ENCODE measurements at places on chromosomes 11 and 22. TPM values are rescaled to one million over a fixed set of nuclear protein-coding genes. Genes with fewer than 3 reads are reported as not detected.
A peak's percentile ranks its signal among the peaks of the same experiment; 100 is the strongest.

SCN4B gene
- total RNA-seq: 0.36 TPM

DRICH1 gene
- 0.43 TPM for total RNA-seq

CRYBB1 gene
- 4.6 TPM for total RNA-seq

GAB4 gene
- not detected for total RNA-seq

RASSF10 gene
- 8.6 TPM for total RNA-seq

TMEM191C gene
- total RNA-seq: 6.8 TPM

FOLR2 gene
- not detected for total RNA-seq

CBLIF gene
- total RNA-seq: 11.2 TPM

ADM2 gene
- total RNA-seq: 10.2 TPM

GRCh38 chr11:72254299-72254993 is 10.5 kb upstream of the PHOX2A start:
- DNase-seq: no peak

GRCh38 chr22:46113110-46113909 is 37.0 kb upstream of the PPARA start:
- DNase-seq: no peak

GRCh38 chr11:38425578-38425977 is 1827.5 kb upstream of the RAG2 start:
- no peak for DNase-seq

GRCh38 chr11:116065191-116065895 is 561.1 kb upstream of the CADM1 start:
- no peak for DNase-seq

GRCh38 chr11:97685695-97686094 is 1295.9 kb downstream of the JRKL start:
- DNase-seq: no peak

DNA sequence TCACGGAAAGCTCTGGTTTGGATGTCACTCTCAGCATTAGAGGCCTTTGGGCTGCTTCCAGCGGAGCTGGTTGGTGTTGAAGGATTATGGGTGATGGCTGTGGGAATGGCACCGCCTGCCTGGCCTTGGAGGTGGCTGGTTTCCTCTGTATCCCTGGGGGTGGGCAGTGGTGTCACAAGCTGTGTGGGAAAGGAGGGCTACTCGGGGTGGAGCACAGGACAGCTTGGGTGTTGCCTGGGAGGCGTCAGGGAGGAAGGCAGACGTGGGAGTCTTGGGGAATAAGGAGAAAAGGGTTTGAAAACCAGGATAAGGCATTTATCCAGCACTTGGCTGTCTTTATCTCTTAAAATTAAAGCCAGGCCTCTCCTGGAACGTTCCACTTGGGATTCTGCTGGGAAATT is 71.8 kb downstream of the ADAMTS15 start:
- DNase-seq: no peak

- DNase-seq: no peak
These were observed 45.5 kb downstream of the ENDOD1 start for GRCh38 chr11:95135155-95135554.

DNA sequence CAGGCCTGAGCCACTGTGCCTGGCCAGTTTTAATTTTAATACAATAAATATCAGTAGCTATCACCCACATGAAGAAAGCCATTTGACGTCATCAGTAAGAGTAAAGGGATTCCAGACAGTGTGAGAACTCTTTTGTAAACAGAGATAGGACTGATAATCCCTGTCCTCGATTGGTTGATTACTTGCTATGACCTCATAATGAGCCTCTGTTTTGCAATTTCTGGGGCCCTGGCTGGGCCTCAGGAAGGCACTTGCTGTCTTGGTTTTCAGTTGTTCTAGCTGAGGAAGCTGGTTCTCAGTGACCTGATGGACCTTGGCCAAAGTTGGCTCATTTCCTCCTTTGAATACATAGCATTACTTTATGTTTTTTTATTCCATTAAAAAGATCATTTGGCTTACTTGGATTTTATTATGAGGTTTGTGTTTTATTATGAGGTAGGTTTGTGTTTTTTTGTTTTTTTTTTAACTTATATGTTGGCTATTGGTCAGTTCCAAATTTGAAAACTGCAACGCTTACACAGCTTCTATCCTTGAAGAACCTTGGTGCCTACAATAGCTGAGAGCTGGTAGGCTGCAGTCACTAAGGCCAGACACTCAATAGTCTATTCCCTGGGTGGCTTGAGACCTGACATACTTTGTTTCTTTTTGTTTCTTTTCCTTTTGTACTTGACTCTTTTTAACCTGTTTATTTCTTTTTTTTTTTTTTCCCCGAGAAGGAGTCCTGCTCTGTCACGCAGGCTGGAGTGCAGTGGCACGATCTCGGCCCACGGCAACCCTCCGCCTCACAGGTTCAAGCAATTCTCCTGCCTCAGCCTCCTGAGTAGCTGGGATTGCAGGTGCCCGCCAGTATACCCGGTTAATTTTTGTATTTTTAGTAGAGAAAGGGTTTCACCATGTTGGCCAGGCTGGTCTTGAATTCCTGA is 20.0 kb downstream of the MARK2 start:
- no peak for DNase-seq

- no peak for DNase-seq
These were observed 769.6 kb downstream of the NTM start for GRCh38 chr11:132140056-132140455.

DNA sequence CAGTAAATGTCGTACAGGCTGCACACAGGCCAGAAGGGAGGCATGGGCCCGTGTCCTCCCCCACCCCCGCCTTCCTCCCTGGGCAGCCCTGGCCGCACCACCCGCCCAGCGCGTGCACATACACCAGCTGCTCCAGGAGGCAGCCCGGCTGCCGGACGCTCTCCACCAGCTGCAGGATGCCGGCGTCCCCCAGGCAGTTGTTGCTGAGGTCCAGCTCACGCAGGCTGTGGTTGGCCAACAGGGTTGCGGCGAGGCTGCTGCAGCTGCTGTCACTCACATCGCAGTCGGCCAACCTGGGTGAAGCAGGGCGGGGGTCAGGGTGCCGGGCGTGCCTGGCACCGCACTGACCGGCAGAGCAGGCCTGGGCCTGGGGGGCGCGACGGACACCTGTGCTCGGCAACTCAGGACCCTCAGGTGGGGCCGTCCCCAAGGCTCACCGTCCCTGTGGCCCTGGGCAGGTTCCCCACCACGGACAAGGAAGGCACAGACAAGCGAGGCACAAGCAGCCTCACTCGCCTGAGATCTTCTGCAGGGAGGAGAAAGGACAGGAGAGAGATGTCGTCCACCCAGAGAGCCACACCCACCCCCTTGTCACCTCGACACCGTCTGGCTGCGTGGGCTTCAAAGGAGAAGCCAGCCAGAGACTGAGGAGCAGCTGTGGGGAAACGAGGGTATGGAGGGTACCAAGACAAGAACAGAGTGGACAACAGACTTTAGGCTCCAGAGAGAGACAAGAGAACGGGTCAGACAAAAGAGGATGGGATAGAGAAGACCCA is 12.1 kb downstream of the RNH1 start:
- no peak for DNase-seq

DNA sequence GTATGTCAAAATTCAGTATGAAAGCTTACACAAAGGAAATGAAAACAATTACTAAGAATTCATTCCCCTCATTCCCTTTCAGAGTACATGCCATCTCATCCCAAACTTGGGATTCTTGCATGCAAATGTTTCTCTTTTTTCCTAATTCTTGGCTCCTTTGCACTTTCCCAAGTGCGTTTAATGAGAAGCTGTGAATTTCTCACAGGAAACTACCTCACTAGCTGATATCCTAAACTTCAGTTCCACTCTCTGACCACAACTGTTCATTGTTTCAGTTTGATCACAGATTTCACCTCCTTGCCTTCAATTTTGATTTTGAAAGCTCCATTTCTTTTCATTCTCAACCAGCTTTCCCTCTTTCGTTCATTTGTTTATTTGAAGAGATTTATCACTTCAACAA is 5.9 kb upstream of the ARL14EP start:
- DNase-seq: no peak

DNA sequence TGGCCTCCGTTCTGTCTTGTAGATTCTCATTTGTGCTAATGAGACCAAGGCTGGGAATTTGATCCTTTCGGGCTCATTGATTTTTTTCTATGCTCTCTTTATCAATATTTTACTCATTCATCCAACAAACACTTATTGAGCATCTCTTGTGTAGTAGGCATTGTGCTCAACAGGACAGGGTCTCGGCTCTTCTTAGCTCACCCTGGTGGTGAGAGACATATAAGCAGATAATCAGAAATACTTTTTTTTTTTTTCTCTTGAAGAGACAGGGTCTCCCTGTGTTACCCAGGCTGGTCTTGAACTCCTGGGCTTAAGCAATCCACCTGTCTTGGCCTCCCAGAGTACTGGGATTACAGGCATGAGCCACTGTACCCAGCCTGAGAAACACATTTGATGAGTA is 48.0 kb upstream of the SLC5A1 start:
- DNase-seq: no peak

DNA sequence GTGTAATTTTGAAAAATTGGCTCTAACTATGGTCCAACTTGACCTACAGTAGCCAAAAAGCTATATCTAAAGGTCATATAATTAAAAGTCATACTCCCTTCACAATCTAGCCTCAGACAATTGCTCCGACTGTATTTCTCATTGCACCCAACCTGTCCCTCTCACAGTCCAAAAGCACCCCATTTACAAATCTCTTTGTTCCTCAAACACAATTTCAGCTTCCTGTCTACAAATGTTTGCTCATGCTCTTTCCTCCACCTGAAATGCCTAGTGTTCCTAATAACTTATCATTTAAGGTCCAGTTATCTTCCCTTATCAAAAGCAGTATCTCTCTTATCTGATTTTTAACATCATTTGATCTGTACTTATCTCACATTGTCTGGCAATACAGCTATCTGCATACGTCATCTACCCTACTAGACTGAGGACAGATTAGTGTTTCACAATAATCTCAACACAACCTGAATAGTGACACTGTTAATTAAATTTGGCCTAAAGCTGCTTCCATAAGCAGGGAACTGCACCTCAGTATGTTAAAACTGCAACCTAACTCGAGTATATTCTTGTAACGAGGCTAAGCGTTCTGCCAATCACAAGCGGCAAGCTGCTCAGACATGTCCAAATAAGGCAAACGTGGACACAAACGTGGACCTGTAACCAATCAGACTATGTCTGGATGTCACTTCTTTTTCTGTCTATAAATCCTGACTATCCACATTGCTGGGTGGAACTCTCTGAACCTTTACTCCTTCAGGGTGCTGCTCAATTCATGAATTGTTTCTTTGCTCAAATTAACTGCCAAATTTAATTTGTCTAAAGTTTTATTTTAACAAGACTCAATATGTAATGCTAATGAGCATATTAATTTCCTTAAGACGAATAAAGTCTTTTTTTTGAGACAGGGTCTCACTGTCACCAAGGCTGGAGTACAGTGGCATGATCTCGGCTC is 15.9 kb downstream of the PICALM start:
- no peak for DNase-seq

GRCh38 chr22:24305260-24305692 is 34.6 kb downstream of the SPECC1L start:
- no peak for DNase-seq

- DNase-seq: no peak
These were observed 32.0 kb downstream of the TMEM184B start for GRCh38 chr22:38240734-38241252.

- no peak for DNase-seq
These were observed 194.4 kb upstream of the PGR start for GRCh38 chr11:101323997-101324396.

- peak; percentile 75 for DNase-seq
These were observed 34.2 kb upstream of the FSHB start for GRCh38 chr11:30196400-30197206.

GRCh38 chr11:15969701-15970329 is 386.5 kb downstream of the SOX6 start:
- DNase-seq: no peak

- DNase-seq: no peak
These were observed 153.2 kb upstream of the E2F8 start for GRCh38 chr11:19393941-19394340.

DNA sequence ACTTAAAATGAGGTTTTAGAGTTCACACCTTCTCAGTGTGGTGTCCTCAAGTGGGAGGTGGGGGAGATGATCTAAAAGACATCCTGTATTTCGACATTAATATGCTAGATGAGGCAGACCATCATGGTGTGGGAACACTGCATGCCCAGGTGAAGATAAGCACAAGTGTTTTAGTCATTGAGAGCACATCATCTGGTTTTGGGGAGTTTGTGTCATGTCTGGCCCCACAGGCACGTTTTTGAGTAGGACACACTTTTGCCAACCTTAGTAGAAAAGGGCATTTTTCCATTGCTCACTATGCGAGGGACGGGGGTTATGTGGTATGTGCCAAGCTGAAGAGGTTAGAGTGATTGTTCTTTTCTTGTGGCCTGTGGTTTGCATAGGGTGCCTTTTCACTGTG is 189.3 kb downstream of the DBX1 start:
- DNase-seq: no peak

DNA sequence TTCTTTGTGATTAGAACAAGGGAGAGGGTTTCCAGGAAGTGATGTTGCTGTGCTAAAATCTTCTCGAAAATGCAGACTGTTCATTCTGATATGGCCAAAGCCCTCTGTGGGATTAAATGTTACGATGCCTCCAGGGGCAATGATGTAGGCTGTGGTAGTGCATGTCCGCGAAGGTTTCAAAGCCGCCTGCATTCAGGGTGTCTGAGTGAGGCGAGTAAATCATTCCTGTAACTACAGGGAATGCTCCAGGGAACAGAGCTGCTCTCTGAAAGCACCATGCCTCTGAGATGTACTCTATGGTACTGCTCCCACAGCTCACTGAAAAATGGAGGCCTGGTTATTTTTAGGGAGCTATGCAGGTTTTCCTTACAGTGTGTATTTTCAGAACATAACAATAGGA is 21.2 kb downstream of the PDGFD start:
- DNase-seq: no peak

DNA sequence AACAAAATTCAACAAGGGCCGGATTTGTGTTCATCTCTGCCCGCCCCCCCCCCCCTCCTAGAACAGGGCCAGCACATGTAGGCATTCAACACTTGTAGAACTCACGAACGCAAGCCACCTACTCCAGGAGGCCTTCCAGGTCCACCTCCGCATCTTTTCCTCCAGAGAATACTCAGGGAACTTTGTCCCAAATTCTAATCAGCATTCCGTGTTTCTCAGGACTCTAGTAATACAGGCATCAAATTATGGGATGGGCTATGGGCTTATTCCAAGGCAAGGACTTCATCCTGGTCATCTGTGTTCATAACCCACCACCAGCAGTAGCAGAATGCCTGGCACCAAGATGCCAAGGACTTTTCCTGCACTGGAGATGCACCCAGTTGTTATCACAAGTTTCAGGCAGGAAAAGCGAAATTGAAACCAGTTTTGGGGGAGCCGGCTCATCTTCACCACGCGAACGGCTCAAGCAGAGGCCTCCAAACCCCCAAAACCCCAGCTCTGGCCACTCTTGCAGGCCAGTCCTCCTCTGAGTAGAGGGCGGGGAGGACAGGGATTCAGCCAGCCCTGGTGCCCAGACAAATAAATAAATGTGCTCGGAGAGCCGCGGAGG is 462 bp downstream of the UBE2L6 start:
- no peak for DNase-seq

GRCh38 chr11:72303179-72303578 is 59.2 kb upstream of the PHOX2A start:
- DNase-seq: no peak

Measured in type B pancreatic cell (in vitro differentiated cells).